CD8-positive, alpha-beta memory T cell (primary cell): ENCODE measurements at places on chromosomes 12 and 14. TPM values are rescaled to one million over a fixed set of nuclear protein-coding genes. Genes with fewer than 3 reads are reported as not detected.

The SLC5A8 gene
- total RNA-seq: not detected

The KLHL33 gene
- 0.09 TPM for total RNA-seq

The TMX1 gene
- total RNA-seq: 55.1 TPM

GRCh38 chr12:113393749-113394148, 9.9 kb downstream of the SDS start:
- no peak for DNase-seq
- H3K4me1 ChIP-seq: no peaks in the 10 kb centered on the region
- no peak overlapping the region for H3K4me3 ChIP-seq
- no peak overlapping the region for H3K27ac ChIP-seq
- no peaks in the 10 kb centered on the region for H3K36me3 ChIP-seq

- H3K4me3 ChIP-seq: no peak overlapping the region
- H3K4me1 ChIP-seq: no peaks in the 10 kb centered on the region
- H3K36me3 ChIP-seq: no peaks in the 10 kb centered on the region
- no peak overlapping the region for H3K27ac ChIP-seq
- DNase-seq: no peak
These were observed 57.3 kb downstream of the NTN4 start for GRCh38 chr12:95733141-95733825.

DNA sequence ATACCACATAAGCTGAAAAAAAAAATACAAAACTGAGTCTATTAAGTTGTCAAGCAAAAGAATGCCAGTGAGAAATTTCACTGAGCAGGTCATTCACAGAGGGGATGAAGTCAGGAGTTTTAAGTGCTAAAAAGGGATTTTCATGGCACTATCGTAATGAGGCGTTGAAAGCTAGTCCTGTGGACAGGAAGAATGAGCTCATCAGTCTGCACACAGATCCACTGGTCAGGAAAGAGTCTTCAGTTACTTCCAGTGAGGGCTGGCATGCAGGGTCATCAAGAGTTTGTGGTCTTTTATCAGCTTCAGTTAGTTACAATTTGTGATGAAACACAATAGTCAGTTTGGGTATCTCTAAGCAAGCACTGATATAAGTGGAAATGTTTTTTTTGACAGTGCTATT, 88.1 kb upstream of the WSCD2 start:
- no peaks in the 10 kb centered on the region for H3K27me3 ChIP-seq
- no peak for DNase-seq
- no peak overlapping the region for H3K4me3 ChIP-seq
